ENCODE measurements at places on chromosomes 11 and 22.
A peak's percentile ranks its signal among the peaks of the same experiment; 100 is the strongest.

- no peak for DNase-seq
Measured at GRCh38 chr11:83895516-83895915, 609.3 kb upstream of the CCDC90B start.

- peak; percentile 63 for DNase-seq
Measured at GRCh38 chr11:20097319-20098221, 62.7 kb downstream of the DBX1 start.

- no peak for DNase-seq
Measured at GRCh38 chr11:9914064-9914463, 250.2 kb downstream of the SWAP70 start.

DNA sequence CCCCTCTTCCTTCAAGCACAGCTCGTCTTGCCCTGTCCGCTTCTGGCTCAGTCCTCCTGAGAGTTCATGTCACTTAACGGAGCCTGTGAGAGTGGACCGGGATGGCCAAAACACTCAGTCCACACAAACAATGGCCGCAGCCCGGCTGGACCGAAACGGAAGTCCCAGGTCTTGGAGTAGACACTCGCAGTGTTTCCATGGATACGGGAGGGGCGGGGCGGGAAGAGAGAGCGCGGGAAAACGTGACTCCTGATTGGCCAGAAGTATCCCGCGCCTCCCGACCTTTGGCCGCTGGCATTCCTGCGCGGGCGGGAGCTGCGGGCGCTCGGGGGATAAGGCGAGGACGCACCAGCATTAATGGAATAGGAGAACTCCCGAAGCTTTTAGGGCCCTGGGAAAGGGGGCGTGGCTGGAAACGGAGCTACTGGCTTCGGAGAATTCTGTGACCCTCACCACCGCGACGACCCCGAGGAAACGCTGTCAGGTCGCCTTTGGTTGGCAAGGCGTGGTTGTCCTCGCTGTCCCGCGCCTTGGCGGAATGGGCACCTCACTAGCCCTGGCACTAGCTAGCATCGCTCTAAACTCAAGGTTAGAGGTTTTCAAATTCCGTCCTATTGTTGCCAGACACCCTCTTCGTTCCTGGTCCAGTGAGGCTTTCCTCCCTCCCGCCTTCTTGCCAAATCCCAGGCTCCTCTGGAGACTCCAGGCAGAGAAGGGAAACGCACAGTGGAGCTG is at the start of the genes NLRP14 and ZNF214:
Gene NLRP14 (plus strand): TSS at position 297 of the 735 bp plus-strand sequence. CDS start 18,108 bp downstream, outside the sequence.
Gene ZNF214 (minus strand): TSS at position 164 of the 735 bp plus-strand sequence. CDS start 17,511 bp downstream, outside the sequence.
- DNase-seq = peak; percentile 90

GRCh38 chr11:130234315-130234714 is 74.7 kb downstream of the ST14 start:
- DNase-seq = no peak

DNA sequence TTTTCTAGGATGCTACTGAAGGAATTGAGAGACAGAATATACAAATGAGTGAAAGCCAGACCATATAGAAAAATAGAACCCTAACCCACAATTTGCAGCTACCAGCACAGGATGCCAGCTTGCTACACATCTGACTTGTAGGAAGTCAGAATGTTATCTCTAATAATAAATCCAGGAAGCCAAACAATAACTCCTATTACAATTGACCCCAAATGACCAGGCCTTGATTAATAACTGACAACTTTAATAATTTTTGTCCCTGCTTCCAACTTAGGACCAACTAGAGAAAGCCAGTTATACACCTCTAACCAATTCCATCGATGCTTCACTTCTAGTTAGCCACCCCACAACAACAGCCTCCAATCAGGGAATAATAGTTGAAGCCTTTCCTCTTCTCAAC is 193.4 kb downstream of the CASP12 start:
- DNase-seq = no peak

DNA sequence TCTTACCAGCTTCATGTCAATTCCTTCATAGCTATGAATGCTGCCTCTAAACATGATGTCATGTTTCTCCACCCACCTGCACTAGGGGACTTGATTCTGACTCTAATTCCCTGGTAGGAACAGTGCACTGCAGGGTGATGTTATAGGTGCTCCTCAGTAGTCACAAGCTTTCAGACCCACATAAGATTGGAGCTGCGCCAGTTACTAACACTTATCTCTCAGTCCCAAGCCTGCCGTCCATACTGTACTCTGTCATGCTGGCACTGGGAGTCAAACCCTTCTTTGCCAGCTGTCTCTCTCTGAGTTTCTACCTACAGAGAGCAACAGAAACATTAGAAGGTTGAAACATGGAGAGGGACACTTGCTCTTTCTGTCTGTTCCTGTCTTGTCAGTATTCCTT is 5.5 kb downstream of the OR56A1 start:
- no peak for DNase-seq

GRCh38 chr22:36738416-36739020 is 35.0 kb upstream of the CACNG2 start:
- no peak for DNase-seq

All from NCI-H748 treated with DMSO at 0.1 percent for 48 hours (cell line).